ENCODE measurements at places on chromosomes 7 and 10. TPM values are rescaled to one million over a fixed set of nuclear protein-coding genes. Genes with fewer than 3 reads are reported as not detected.

The NUPR2 gene
- not detected for total RNA-seq

- no peak overlapping the region for H3K27ac ChIP-seq
- no peaks in the 10 kb centered on the region for H3K27me3 ChIP-seq
- H3K36me3 ChIP-seq: no peaks in the 10 kb centered on the region
- no peak overlapping the region for H3K4me3 ChIP-seq
- DNase-seq: peak; percentile 81
- H3K4me1 ChIP-seq: no peaks in the 10 kb centered on the region
Measured at GRCh38 chr10:9209105-9209798, 1154.8 kb downstream of the GATA3 start.

DNA sequence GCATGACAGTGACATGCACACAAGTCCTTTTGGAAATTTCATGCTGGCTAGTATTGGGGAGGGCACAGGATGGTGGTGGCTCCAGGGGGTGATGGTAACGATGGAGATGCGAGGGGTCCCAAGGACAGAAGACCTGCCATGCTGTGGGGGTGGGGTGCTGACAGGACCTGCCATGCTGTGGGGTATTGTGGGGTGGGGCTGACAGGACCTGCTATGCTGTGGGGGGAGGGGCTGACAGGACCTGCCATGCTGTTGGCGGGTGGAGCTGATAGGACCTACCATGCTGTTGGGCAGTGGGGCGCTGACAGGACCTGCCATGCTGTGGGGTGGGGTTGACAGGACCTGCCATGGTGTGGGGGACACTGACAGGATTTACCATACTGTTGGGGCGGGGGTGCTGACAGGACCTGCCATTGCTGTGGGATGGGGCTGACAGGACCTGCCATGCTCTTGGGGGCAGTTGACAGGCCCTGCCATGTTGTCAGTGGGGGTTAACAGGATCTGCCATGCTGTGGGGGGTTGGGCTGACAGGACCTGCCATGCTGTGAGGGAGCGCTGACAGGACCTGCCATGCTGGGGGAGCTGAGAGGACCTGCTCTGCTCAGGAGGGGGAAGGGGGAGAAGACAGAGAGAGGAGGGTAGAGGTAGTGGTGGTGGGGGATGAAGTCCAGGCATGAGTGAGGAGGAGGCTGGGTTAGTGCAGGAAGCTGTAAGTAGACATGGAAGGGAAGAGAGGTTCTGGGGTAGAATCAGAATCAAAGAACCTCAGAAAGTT, 36.2 kb upstream of the RET start:
- no peak overlapping the region for H3K27ac ChIP-seq
- H3K4me3 ChIP-seq: no peak overlapping the region
- no peaks in the 10 kb centered on the region for H3K36me3 ChIP-seq
- H3K4me1 ChIP-seq: no peaks in the 10 kb centered on the region
- DNase-seq: no peak

DNA sequence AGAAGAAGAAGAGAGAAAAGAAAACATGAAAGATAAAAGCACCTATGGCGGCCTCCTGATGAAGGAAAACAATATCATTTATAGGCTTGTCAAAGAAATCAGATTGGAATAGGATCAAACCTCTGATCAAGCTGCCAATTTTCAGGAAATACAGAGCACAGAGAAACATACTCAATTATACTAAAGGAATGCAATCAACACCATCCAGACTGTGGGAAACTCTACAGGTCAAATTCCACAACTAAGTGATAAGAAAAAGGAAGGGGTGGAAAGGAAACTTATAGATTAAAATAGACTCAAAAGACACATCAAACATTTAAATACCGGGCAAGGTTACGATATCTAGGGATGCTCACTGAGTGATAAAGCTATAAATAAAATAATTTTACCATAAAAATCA, 39.3 kb downstream of the AOAH start:
- H3K27me3 ChIP-seq: no peaks in the 10 kb centered on the region
- H3K27ac ChIP-seq: no peak overlapping the region
- H3K4me3 ChIP-seq: no peak overlapping the region
- no peaks in the 10 kb centered on the region for H3K36me3 ChIP-seq
- H3K4me1 ChIP-seq: no peaks in the 10 kb centered on the region

DNA sequence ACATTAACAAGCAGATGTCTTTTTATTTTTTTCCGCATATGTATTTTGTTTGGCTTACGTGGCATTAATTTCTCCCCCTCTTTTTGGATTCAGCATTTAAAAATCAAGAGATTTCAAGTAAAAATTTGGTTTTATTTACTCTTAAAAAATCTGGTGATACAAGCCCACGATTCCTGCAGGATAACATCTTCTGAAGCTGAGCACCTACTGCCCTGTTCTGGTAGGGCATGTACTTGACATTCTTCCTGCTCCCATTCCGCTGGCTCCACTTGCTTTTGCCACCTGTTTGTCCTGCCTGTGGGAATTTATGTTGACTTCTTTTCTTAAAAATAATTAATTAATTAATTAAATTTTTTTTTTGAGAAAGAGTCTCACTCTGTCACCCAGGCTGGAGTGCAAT, 105.2 kb upstream of the SLC25A13 start:
- no peaks in the 10 kb centered on the region for H3K36me3 ChIP-seq
- no peaks in the 10 kb centered on the region for H3K27me3 ChIP-seq
- H3K4me1 ChIP-seq: no peaks in the 10 kb centered on the region
- H3K27ac ChIP-seq: no peak overlapping the region

- DNase-seq: no peak
- H3K36me3 ChIP-seq: no peaks in the 10 kb centered on the region
- H3K4me1 ChIP-seq: peaks cover 37% of the 10 kb centered on the region
- no peak overlapping the region for H3K27ac ChIP-seq
- no peak overlapping the region for H3K4me3 ChIP-seq
Measured at GRCh38 chr10:103114876-103115275, 78.2 kb downstream of the NT5C2 start.

The POM121L12 gene
- total RNA-seq: not detected

DNA sequence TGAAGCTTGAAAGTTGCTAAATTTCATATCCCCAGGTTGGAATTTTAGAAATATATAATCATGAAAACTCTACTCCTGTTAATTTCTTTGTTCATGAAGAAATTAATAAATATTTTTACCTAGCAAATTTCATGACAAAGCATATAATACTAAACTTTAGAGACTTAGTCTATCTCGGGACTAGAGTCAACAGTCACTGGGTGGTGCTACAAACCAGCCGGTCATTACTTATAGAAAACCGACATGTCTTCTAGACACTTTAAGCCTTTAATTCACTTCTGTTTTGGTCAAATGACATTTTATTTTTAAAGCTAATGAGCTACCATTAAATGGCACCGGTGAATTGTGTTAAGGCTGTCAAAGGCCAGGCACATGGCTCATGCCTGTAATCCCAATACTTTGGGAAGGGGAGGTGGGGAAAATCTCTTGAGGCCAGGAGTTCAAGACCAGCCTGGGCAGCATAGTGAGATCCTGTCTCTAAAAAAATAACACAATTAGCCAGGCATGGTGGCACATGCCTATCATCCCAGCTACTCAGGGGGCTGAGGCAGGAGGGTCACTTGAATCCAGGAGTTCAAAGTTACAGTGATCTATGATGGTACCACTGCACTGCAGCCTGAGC, 270.1 kb downstream of the CACNA2D1 start:
- H3K27ac ChIP-seq: no peak overlapping the region
- no peaks in the 10 kb centered on the region for H3K36me3 ChIP-seq
- no peak for DNase-seq
- H3K4me3 ChIP-seq: no peak overlapping the region

The GJD4 gene
- total RNA-seq: not detected

- no peaks in the 10 kb centered on the region for H3K27me3 ChIP-seq
- H3K27ac ChIP-seq: no peak overlapping the region
- no peaks in the 10 kb centered on the region for H3K36me3 ChIP-seq
- H3K4me1 ChIP-seq: no peaks in the 10 kb centered on the region
Measured at GRCh38 chr10:123847686-123848432, 43.7 kb downstream of the CPXM2 start.

The DPCD gene
- total RNA-seq: 15.7 TPM

DNA sequence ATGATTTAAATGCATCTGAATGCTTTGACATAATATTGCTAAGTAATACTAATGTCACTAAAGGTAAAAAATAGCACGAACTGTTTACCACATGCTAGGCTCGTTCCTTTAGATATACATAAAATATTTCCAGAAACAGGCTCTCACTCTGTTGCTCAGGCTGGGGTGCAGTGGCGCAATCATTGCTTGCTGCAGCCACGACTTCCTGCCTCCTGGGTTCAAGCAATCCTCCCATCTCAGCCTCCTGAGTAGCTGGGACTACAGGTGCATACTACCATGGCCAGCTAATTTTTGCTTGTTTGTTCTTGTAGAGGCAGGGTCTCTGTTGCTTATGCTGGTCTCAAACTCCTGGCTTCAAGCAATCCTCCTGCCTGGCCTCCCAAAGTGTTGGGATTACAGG, 183.3 kb downstream of the SGMS1 start:
- H3K4me1 ChIP-seq: no peaks in the 10 kb centered on the region
- H3K27ac ChIP-seq: no peak overlapping the region
- no peak for DNase-seq
- no peaks in the 10 kb centered on the region for H3K36me3 ChIP-seq
- H3K4me3 ChIP-seq: no peak overlapping the region
- H3K27me3 ChIP-seq: no peaks in the 10 kb centered on the region

GRCh38 chr10:90924552-90924951, 3.7 kb upstream of the ANKRD1 start:
- H3K4me3 ChIP-seq: no peak overlapping the region
- no peak overlapping the region for H3K27ac ChIP-seq
- DNase-seq: no peak

The MMRN2 gene
- not detected for total RNA-seq

The EMX2 gene
- total RNA-seq: not detected

DNA sequence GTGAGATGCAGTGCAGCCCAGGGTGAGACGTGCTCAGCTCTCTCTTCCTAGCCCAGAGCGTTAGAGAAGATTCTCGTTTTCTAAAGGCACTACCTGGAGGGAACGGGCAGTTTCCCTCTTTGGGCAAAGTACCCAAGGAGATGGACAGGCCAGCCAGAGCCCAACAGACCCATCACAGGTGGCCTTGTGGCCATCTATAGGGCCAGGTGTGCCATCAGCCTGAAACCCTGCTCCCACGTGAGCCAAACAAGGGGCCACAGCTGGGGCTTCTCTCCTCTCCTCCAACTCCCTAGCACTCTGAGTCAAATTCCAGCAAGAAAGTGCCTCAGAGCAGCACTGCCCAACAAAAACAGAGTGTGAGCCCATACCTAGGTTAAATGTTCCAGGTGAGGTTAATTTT, 22.3 kb downstream of the CHST15 start:
- H3K4me1 ChIP-seq: no peaks in the 10 kb centered on the region
- no peaks in the 10 kb centered on the region for H3K36me3 ChIP-seq
- no peak overlapping the region for H3K4me3 ChIP-seq
- no peak overlapping the region for H3K27ac ChIP-seq

GRCh38 chr7:4205828-4206227, 476.3 kb upstream of the FOXK1 start:
- H3K27ac ChIP-seq: no peak overlapping the region
- DNase-seq: no peak
- H3K27me3 ChIP-seq: no peaks in the 10 kb centered on the region

DNA sequence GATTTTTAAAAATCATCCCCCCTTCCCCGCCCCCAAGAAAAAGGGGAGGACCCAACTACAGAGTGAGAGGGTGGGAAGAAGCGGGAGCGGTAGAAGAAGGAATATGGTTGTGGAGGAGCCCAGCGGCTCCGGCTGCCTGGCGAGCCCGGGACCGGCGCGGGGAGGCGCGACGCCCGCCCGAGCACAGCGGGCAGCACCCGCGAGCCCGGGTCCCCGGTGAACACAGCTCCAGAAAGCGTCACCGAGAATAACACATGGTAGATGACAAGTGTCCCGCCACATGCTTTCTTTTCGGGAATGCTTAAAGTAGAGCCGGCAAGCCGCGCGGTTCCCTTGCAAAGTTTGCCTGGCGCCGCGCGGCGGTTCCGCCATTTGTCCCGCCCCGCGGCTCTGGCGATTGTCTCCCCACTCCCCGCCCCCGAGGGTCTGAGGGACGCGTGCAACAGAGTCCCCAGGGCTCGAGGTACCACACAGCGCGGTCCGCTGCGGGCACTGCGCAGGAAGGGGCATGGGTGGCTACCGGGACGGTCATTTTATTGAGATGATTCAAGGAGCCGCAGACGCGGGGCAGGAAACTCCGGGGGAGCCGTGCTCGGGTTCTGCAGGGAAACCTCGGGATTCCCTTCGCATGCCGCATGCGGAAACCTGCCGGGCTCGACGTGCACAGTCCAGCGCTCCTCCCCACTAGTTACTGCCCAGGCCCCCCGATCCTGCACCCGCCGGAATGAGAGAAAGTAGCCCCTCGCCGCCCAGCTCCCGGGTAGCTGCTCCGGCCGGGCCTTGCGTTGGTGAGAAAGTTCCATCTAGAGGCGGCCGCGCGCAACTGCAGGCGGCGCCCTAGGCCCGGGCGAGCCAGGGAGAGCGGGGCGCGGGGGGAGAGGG, 781 bp upstream of the GRM8 start:
- peaks cover 4% of the 10 kb centered on the region for H3K4me1 ChIP-seq
- peak overlapping the region; percentile 62 for H3K4me3 ChIP-seq
- H3K27ac ChIP-seq: no peak overlapping the region
- peak; percentile 76 for DNase-seq
- 0 out of 2 replicates have a peak, but pooled peaks cover 3% of the 10 kb centered on the region for H3K27me3 ChIP-seq

- no peak for DNase-seq
- H3K27ac ChIP-seq: no peak overlapping the region
- no peak overlapping the region for H3K4me3 ChIP-seq
- H3K4me1 ChIP-seq: no peaks in the 10 kb centered on the region
- H3K36me3 ChIP-seq: no peaks in the 10 kb centered on the region
Measured at GRCh38 chr7:132388688-132389087, 187.6 kb downstream of the PLXNA4 start.

DNA sequence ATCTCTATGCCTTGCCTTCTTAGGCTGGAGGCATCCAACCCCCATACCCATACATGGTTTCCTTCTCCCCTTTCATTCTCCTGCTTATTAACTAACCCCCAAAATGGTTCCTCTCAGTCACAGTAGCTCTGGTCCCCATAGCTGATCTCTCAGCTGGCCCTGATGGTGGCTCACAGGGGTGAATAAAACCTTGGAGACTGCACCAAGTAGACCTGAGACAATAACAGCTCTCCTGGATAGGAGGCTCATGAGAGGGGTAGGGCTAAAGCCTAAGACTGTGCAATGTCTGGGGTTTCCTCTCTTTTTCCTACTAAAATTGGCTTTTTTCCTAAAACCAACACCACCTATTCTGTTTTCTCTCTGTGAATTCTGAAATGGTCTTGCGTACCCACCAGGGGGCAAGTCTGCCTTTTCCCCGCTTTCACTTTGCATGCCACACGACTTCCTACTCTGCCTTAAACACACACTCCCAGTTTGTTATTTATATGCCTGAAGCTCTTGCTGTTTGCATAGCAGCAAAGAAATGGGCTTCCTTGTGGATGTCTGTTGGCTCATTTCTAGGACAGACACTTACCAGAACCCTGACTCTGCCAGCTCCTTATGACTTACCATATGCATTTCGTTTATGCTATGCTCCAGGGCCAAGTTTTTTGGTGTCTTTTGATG, 18.4 kb upstream of the PON1 start:
- no peaks in the 10 kb centered on the region for H3K36me3 ChIP-seq
- H3K4me3 ChIP-seq: no peak overlapping the region
- no peaks in the 10 kb centered on the region for H3K27me3 ChIP-seq
- DNase-seq: no peak

GRCh38 chr7:44140341-44140740, 791 bp downstream of the MYL7 start:
- no peak overlapping the region for H3K27ac ChIP-seq
- H3K4me3 ChIP-seq: no peak overlapping the region
- no peaks in the 10 kb centered on the region for H3K27me3 ChIP-seq
- DNase-seq: no peak
